Chondrocyte (in vitro differentiated cells): ENCODE measurements at places on chromosomes 4 and X. TPM values are rescaled to one million over a fixed set of nuclear protein-coding genes. Genes with fewer than 3 reads are reported as not detected.

Gene USP17L12
- total RNA-seq, result not detected in 3 replicates

Gene TRAM1L1
- total RNA-seq, result 4.1 to 5.0 TPM (median 4.2 TPM) in 3 replicates

Gene SOWAHD
- 0.23 to 0.40 TPM in 2 of 3 replicates, not detected in the other for total RNA-seq

Gene GPR82
- total RNA-seq, result not detected in 3 replicates

Gene HAUS3
- 8.6 to 12.5 TPM (median 10.0 TPM) in 3 replicates for total RNA-seq

Gene LCORL
- 8.9 to 9.1 TPM (median 9.0 TPM) in 3 replicates for total RNA-seq

Gene CTAG2
- total RNA-seq, result not detected in 3 replicates

Gene HGFAC
- 0.28 to 0.36 TPM (median 0.35 TPM) in 3 replicates for total RNA-seq

Gene RBMX2
- 16.3 to 16.9 TPM (median 16.3 TPM) in 3 replicates for total RNA-seq

Gene SYTL5
- total RNA-seq, result 0.26 to 0.92 TPM (median 0.27 TPM) in 3 replicates

Gene MID1IP1
- 14.7 to 36.0 TPM (median 32.7 TPM) in 3 replicates for total RNA-seq

Gene VCX3A
- not detected in 3 replicates for total RNA-seq

Gene BEX1
- 6.0 to 7.0 TPM (median 7.0 TPM) in 3 replicates for total RNA-seq

DNA sequence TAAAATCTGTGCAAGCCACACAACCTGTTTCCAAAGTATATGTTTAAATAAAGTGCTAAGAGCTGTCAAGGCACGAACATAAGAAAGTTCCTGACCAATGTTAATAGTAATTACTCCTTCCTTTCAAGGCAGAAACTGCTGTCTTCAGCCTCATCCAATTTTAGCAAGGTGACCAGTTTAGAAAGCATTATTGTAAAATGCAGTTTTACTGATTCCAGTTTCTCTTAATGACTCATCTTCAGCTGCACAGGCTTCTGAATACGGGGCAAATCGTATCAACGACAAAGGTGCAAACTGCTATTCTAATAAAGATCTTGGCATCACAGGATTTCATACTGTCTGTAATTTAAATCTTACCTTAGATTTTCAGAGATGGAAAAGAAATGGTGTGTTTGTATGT is 87.5 kb downstream of the PPP3CA start:
- H3K27me3 ChIP-seq, result no peaks in the 10 kb centered on the region
- no peak overlapping the region for H3K27ac ChIP-seq
- H3K4me1 ChIP-seq, result peaks cover 32% of the 10 kb centered on the region
- no peak for DNase-seq
- H3K36me3 ChIP-seq, result no peaks in the 10 kb centered on the region

GRCh38 chr4:34664051-34664450 is 1580.3 kb downstream of the ARAP2 start:
- H3K27me3 ChIP-seq, result no peaks in the 10 kb centered on the region
- no peaks in the 10 kb centered on the region for H3K36me3 ChIP-seq
- no peak overlapping the region for H3K27ac ChIP-seq
- DNase-seq, result peak; percentile 68
- H3K4me3 ChIP-seq, result no peak overlapping the region

DNA sequence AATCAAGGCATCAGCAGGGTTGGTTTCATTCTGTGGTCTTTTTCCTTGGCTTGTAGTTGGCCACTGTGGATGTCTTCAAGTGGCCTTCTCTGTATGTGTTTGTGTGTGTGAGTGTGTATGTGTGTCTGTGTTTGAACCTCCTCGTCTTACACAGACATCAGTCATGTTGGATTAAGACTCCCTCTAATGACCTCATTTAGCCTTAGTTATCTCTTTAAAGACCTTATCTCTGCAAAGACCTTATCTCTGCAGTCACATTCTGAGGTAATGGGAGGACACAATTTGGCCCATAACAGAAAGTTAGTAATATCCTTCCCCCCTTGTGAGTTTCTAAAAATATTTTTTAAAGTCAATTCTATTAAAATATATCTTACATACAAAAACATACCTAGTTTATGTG is 126.7 kb downstream of the EMCN start:
- no peaks in the 10 kb centered on the region for H3K4me1 ChIP-seq
- no peak overlapping the region for H3K4me3 ChIP-seq
- no peak for DNase-seq
- no peaks in the 10 kb centered on the region for H3K27me3 ChIP-seq
- no peak overlapping the region for H3K27ac ChIP-seq

DNA sequence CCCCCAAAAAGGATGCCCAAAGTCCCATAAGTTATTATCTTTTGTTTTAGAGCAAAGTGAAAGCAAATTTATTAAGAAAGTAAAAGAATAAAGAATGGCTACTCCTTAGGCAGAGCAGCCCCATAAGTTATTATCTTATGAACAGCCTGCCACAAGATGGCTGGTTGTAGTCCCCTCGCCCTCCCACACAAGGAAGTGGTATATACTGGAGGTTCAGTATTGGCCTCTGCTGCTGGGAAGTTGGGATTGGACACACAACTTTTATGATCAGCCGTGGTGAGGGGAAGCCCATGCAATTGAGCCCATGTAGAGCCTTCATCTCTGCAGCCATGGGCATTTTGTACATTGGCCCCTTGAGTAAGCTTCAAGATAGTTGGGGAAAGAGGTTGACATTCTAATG is 8.0 kb upstream of the SMIM10 start:
- DNase-seq, result no peak
- H3K27ac ChIP-seq, result no peak overlapping the region
- no peaks in the 10 kb centered on the region for H3K4me1 ChIP-seq
- H3K36me3 ChIP-seq, result no peaks in the 10 kb centered on the region
- no peaks in the 10 kb centered on the region for H3K27me3 ChIP-seq

DNA sequence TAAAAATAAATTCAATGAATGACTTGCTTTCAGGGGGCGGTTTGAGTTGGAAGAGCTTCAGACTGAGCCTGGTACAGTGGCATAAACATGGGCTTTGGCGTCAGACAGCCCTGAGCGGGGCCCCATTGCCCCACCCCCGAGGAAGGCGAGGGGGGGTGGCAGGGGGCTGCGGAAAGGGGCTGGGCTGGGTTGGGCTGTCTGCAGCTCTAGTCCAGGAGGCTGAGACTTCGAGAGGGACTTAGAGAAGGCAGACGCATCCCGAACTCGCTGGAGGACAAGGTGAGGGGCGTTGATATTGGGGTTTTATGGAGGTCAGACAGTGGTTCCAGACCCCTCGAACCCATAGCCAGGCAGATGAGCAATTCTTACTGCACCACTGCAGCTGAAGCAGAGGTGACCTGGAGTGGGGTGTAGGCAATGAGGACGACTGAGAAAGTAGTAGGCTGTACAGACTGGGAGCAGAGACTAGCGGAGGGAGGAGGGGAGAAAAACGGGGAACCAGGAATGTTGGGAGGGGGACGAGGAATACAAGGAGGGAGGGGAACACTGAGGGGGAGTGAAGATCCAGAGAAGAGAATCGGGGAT is at the start of gene MAGED2:
Gene MAGED2, plus strand, starts transcription at position 222 of the 585 bp plus-strand sequence. CDS start 1,587 bp downstream, outside the sequence.
- no peaks in the 10 kb centered on the region for H3K27me3 ChIP-seq
- DNase-seq, result no peak
- H3K36me3 ChIP-seq, result peaks cover 22% of the 10 kb centered on the region
- peaks cover 22% of the 10 kb centered on the region for H3K4me1 ChIP-seq

DNA sequence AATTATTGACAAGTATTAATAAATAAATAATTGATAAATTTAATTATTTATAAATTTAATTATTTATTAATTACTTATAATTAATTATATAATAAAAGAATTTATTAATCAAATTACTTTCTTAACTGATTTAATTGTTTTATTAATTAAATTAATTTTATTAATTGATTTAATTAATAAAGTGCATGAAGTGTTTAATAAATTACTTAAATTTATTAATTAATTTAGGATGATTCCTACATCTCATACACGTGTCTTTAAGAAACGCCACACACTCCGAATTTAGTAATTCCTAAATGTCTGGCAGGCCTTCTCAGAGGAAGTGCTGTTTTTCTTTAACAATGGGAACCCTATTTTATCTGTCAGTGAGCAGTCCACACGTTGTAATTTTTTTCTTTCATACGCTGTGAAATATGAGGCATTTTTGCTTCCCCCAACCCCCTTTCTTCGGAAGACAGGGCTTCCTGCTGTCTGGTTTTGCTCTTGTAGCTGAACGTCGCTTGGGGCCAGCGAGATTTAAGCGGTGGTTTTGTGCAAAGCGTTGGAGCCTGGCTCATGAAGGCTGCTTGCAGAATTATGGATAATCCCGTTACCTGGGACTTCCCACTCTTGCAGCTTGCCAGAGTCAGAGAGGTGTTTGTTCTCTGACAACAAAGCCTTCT is 46.8 kb downstream of the CRLF2 start:
- H3K4me1 ChIP-seq, result peaks cover 9% of the 10 kb centered on the region
- no peak for DNase-seq
- no peak overlapping the region for H3K27ac ChIP-seq
- no peaks in the 10 kb centered on the region for H3K36me3 ChIP-seq

DNA sequence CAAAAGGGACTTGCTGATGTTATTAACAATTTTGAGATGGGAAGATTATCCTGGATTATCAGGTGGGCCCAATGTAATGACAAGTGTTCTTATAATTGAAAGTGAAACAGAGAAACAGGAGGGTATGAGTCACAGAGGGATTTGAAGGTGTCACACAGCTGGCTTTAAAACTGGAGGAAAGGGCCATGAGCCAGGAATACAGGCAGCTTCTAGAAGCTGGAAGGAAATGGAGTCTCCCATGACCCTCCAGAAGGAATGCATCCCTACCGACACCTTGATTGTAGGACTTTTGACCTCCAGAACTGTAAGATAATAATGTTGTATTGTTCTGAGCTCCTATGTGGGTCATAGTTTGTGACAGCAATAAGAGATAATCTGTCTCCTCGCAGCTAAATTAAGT is 98.0 kb upstream of the STIM2 start:
- H3K4me1 ChIP-seq, result no peaks in the 10 kb centered on the region
- no peak overlapping the region for H3K4me3 ChIP-seq
- H3K27ac ChIP-seq, result peak overlapping the region; percentile 12
- no peaks in the 10 kb centered on the region for H3K27me3 ChIP-seq

DNA sequence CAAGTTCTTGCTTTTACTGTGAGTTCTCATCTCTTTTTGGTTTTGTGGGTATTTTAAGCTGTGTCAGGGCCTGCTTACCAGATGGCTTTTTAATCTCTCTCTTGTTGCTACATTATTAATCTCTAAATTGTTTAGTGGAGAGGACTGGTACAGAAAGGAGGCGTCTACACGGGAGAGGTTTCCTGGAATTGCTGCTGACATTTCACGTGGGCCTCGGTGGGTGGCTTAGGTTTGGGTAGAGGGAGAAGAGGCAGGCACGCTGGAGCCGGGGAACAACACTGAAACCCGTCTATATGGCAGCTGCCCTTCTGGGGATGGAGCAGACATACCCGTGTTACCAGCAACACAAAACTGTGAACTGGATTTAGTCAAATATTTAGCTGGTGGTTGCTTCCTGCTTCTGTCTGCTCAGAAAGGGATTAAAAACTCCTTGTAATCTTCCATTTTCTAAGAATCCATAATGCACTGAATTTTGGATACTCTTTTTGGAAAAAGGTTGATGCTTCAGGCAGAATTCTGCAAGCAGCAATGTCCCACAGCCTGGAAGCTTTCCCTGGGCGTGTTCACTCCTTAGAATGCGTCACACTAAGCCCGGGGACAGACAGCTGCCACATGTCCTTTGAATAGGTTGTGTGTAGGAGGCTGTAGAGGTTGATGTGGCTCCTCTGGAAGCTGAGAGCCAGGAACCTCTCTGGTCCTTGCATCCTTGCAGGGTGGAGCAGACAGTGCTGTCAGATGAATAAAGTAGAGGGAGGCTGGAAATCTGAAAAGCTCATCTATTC is 199.8 kb upstream of the GATB start:
- no peaks in the 10 kb centered on the region for H3K36me3 ChIP-seq
- peaks cover 12% of the 10 kb centered on the region for H3K27me3 ChIP-seq
- no peak overlapping the region for H3K4me3 ChIP-seq
- no peak overlapping the region for H3K27ac ChIP-seq

GRCh38 chr4:110231869-110232268 is 33.5 kb upstream of the ELOVL6 start:
- DNase-seq, result no peak
- peaks cover 3% of the 10 kb centered on the region for H3K27me3 ChIP-seq
- H3K36me3 ChIP-seq, result peaks cover 2% of the 10 kb centered on the region
- H3K27ac ChIP-seq, result no peak overlapping the region
- H3K4me1 ChIP-seq, result no peaks in the 10 kb centered on the region

GRCh38 chr4:189088780-189089179 is 851.9 kb upstream of the FRG1 start:
- H3K36me3 ChIP-seq, result no peaks in the 10 kb centered on the region
- no peak overlapping the region for H3K4me3 ChIP-seq
- no peak for DNase-seq
- H3K4me1 ChIP-seq, result peaks cover 13% of the 10 kb centered on the region

DNA sequence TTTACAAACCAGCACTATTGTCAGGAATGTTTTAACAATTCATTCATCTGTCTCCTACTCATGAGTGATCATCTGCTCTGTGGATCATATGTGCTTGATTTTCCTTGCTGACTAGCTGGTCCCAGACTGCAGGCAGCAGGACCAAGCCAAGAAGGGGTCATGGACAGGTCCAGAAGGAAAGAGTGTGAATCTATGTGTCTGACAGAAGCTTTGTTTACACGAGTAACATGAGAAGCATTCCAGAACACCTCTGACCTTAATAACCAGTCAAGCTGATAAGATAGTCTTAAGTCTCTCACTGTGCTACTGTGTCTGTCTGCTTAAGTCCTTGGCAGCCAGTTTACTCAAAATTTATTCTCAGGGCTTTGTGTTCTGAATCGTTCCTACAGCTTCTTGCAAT is 39.0 kb downstream of the GUCY1A1 start:
- no peak overlapping the region for H3K4me3 ChIP-seq
- no peak overlapping the region for H3K27ac ChIP-seq
- peaks cover 6% of the 10 kb centered on the region for H3K36me3 ChIP-seq

- peaks cover 19% of the 10 kb centered on the region for H3K4me1 ChIP-seq
- no peak for DNase-seq
- no peaks in the 10 kb centered on the region for H3K36me3 ChIP-seq
Measured at GRCh38 chr4:38634047-38634759, 29.8 kb upstream of the KLF3 start.

- no peak for DNase-seq
- H3K4me1 ChIP-seq, result peaks cover 11% of the 10 kb centered on the region
- H3K27me3 ChIP-seq, result peaks cover 51% of the 10 kb centered on the region
- H3K36me3 ChIP-seq, result peaks cover 1% of the 10 kb centered on the region
Measured at GRCh38 chr4:73998040-73999011, at the start of gene CXCL5. Gene CXCL5 (minus strand): TSS chr4:73998677. CDS start chr4:73998581, 96 bp downstream.

DNA sequence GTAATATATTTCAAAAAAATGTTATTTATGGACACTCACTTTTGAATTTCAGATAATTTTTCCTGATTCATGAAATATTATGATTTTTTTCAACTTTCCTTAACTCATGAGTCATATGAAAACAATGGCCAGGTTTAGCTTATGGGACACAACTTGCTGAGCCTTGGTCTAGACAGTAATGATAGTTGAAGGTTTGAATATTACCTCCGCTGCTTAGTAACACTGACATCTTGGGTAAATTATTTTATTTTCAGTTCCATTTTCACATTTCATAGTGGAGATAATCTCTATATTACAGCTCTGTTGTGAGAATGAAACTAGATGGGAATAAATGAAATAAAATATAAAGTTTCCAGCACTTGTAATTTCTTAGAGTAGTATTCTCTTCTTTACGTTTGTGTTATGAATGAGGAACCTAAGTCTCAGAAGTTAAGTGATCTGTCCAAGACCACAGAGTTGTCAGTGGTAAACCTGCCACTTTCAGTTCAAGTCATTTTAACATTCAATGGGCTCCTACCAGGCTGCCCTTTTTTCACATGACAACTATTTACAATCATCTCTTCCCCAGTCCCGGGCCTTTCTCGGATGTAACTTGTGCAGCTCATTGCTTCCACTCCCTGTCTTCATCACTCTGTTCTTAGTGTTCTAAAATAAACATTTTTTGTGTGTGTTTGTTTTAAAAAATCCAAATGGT is 46.8 kb upstream of the GC start:
- DNase-seq, result no peak
- no peaks in the 10 kb centered on the region for H3K4me1 ChIP-seq
- H3K4me3 ChIP-seq, result no peak overlapping the region
- H3K36me3 ChIP-seq, result no peaks in the 10 kb centered on the region

GRCh38 chr4:140252742-140253555 is 99.0 kb upstream of the MAML3 start:
- H3K4me3 ChIP-seq, result peak overlapping the region; percentile 57
- H3K36me3 ChIP-seq, result no peaks in the 10 kb centered on the region
- peaks cover 33% of the 10 kb centered on the region for H3K4me1 ChIP-seq
- no peak for DNase-seq
- H3K27me3 ChIP-seq, result no peaks in the 10 kb centered on the region
